ENCODE measurements at places on chromosomes 7 and 10.

DNA sequence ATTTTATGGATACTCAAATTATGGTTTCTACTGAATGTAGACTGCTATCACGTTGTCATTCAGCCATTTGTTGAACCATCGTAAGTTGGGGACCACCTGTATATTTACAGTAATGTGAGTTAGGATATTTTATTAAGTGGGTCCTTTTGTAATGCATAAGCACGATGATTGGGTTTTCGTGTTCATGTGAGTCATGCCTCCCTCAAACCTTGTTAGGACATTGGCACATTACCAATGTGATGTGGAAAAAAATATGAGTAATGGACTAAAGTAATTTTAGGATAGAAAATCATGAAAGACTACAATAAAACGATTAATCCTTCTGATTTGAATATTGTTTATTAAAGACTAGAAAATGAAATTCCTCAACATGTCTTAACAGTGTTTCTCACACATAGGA, 8.7 kb downstream of the SMC3 start:
- DNase-seq, result peak; percentile 9

DNA sequence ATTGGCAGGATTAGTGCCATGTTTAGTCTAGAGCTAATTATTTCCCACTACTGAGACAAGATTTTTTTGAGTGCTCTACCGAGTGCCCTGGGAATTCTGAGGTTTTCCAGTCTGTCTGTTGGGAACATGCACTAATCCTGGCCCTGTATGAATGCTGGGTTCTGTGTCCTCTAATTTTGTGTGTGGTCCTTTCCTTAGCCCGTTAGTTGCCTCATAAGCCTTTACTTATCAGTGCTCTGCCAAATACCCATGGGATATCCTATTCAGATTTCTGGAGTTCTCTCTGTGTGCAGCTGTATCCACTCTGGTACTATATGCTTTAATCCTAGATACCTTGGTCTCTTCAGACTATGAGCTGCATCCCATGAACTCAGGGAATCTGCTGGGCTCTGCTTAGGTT, 13.1 kb downstream of the CSGALNACT2 start:
- DNase-seq, result no peak

GRCh38 chr10:92381543-92381954, 90.6 kb downstream of the MARCHF5 start:
- no peak for DNase-seq

- DNase-seq, result no peak
Measured at GRCh38 chr10:24505759-24506158, 217.9 kb downstream of the ARHGAP21 start.

DNA sequence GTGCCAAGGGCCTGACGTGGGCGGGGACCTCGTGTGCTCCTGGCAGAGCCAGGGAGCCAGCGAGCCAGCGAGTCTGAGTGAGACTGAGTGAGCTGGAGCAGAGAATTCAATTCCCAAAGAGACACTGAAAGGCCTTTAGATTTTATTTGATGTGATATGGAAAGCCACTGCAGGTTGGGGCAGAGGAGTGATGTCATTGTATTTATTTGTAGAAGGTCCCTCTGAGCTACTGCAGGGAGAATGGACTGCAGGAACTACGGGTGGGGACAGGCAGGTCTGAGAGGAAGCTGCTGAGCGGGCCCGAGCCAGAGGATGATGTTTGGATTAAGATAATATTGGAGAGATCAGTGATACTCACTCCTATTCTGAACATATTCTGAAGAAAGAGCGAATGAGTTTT, 445.8 kb upstream of the ANKRD30A start:
- DNase-seq, result no peak

GRCh38 chr7:123615344-123615743, 13.7 kb downstream of the ASB15 start:
- DNase-seq, result no peak

DNA sequence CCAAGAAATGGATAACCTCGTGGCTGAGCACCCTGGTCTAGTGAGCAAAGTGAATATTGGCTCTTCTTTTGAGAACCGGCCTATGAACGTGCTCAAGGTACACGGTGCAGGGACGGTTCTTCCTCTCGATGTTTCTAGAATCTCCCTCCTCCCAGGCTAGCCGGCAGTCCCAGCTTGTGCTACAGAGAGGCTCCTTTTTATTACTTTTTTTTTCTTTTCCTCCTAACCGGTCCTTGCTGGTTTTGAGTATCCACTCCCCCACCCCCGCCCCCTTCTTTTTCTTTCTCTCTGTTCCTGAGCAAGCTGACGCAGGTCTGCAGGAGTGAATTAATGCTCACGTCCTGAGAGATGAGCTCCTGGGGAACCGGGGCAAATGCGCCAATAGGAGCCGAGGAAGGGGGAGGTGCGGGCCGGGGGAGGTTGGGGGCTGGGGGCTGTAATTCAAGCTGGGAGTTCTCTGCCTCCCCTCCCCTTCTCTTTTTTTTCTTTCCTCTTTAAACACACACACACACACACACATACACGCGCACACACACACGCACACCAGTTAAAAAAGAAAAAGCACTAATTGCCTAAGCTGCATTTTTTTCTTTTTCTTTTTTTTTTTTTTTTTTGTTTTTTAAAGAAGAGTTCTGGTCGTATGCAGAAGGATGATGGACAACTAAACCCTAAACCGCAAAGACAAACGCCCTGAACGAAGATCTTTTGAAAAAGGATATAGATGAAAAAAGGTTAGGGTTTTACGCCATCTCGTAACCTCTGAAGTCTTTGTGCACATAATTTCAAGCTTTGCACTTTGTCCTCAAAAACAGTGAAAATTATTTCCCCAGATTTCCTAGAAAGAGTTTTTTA, 6.6 kb downstream of the CPA2 start:
- no peak for DNase-seq

GRCh38 chr7:22601003-22601402, 101.0 kb upstream of the STEAP1B start:
- DNase-seq, result no peak

DNA sequence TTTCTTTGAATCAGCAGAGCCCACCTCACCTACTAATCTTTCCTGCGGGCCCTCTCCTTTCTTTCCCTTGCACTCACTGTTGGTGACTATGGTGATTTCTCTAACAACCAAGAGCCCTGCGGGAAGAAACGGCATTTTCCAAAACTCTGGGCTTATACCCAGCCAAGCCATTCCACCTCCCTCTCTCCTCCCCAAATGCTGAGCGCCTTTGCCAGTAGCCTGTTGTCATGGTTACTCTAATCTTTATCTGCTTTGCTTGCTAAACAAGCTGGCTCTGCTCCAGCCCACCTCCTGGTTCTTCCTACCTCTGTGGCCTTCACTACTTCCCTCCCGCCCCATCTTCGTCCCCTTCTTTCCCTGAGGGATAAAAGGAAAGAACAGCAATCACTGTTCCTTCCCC, 86.7 kb downstream of the DGKI start:
- no peak for DNase-seq

- DNase-seq, result no peak
Measured at GRCh38 chr7:149325248-149325647, 63.3 kb downstream of the ZNF783 start.

DNA sequence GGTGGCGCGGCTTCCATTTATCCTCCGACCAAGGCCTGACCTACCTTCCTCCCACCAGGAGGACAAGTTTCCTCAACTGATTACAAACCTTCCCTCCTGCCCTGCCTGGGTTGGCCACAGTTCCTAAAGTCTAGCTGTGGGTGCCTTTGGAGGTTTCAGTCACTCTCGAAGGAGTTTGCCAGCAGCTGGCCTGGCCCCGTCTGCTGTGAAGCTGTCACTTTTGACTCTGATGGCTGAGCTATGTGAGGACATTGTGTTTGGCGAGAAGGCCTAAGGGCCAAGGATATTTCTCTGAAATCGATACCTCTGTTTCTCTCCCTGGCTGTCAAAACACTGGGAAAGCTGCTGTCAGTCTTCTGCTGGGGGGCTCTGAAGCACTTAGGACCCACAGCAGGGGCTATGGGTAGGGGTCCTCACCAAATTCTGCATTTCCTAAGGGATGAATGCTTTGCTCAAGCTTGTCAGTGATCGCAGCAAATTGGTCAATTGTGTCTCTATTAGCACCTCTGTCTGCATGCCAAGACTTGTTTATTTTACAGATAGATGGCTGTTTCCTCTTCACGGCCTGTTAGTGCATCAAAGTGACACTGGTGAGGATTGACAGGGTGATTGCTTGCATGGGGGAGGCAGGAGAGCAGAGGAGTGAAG, 31.9 kb upstream of the SAMD8 start:
- no peak for DNase-seq

GRCh38 chr10:13642293-13642692, 55.5 kb downstream of the PRPF18 start:
- DNase-seq, result no peak

GRCh38 chr7:45162943-45163691, 5.5 kb downstream of the RAMP3 start:
- DNase-seq, result no peak

- peak; percentile 42 for DNase-seq
Measured at GRCh38 chr10:115093286-115093775, at the start of gene ATRNL1. Gene ATRNL1 (plus strand): TSS chr10:115093365. CDS start chr10:115093751, 386 bp downstream.

- DNase-seq, result no peak
Measured at GRCh38 chr10:72228318-72228751, 12.3 kb upstream of the ASCC1 start.

GRCh38 chr10:87085537-87085936, 9.1 kb downstream of the GLUD1 start:
- no peak for DNase-seq

DNA sequence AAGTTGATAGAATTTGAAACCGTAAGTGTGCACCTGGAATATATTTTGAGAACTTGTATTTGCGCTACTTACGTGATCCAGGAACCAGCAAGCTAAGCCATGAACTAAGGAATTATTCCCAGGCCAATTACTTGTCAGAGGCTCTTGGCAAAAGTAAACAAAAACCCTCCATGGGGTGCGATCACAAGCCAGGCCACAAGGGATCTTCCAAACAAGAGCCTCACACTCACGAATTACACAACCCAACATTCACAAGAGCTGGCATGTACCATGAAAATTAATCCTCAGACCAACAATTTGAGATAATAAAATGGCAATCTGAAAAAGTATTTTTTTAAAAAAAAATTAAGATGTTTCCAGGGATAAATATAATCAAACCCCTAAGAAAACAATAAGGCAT, 467.0 kb upstream of the AKR1E2 start:
- DNase-seq, result peak; percentile 12

- no peak for DNase-seq
Measured at GRCh38 chr10:50419756-50420155, 168.4 kb upstream of the ASAH2 start.

DNA sequence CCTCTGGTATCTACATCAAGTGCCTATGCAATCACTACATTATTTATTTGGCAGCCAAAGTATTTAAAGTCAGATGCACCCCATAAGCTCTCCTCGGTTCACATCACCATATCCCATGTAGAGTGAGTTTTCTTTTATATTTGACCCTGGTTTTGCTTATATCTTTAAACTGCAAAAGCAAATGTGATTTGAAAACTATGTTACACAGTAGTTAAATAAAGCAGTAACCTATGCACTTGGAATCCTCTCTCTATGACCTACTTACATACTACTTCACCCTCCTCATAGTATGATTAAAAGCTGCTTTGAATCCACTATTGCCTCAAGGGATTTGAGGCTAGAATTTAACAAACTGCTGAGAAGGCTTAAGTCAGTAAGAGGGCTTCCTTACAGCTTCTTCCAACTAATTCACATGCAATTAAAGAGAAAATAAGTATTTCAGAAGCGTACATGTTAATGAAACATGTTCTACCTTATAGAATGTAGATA, 2.2 kb upstream of the CELF2 start:
- DNase-seq, result no peak

GRCh38 chr7:124460056-124460450, 305.5 kb downstream of the GPR37 start:
- DNase-seq, result no peak

DNA sequence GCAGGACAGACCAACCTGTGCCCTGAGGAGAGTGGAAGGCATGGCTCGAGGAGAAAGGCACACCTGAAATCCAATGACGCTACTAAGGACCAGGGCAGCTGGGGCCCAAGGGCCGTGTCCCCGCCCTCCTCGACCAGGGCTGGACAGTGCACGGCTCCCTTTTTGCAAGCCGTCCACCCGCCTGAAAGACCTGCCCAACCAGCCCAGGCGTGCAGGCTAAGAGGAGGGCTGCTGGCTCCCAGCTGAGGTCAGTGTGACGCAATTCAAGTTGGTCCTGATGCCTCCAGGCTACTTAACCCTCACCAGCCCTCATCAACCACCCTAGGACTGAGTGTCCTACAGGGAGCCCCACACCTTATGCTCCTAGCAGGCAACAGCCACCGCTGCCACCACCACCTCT, 69.3 kb downstream of the DLG5 start:
- no peak for DNase-seq

- peak; percentile 45 for DNase-seq
Measured at GRCh38 chr10:33155720-33156638, 178.5 kb downstream of the NRP1 start.

GRCh38 chr10:16184096-16184597, 252.7 kb upstream of the PTER start:
- DNase-seq, result no peak

DNA sequence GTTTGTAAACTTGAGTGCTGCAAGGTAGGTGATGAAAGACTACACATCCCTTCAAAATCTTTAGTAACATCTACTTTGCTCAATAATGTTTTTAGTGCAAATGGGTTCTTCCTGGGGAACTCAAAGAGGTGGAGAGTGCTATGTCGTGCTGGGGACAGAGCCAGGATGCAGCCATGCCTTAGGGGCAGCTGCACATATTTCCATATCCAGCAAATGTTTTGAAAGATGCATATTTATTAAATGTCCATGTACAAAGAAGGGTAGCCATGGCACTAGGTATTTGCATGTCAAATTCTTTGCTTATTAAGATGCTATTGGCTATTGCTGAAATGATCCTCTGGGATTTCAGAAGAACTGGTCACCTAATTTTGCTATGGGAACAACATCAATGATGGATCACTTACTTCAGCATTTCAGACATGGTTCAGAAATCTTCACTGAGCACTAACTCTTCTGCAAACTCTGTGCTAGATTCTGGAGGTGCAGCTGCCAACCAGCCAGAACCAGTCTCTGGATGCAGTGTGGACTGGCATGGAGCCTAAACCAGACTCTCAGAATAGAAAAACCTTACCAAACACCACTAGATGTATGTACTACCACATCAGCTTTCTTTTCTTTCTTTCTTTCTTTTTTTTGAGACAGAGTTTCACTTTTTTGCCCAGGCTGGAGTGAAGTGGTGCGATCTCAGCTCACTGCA, 31.7 kb upstream of the DNMBP start:
- no peak for DNase-seq

DNA sequence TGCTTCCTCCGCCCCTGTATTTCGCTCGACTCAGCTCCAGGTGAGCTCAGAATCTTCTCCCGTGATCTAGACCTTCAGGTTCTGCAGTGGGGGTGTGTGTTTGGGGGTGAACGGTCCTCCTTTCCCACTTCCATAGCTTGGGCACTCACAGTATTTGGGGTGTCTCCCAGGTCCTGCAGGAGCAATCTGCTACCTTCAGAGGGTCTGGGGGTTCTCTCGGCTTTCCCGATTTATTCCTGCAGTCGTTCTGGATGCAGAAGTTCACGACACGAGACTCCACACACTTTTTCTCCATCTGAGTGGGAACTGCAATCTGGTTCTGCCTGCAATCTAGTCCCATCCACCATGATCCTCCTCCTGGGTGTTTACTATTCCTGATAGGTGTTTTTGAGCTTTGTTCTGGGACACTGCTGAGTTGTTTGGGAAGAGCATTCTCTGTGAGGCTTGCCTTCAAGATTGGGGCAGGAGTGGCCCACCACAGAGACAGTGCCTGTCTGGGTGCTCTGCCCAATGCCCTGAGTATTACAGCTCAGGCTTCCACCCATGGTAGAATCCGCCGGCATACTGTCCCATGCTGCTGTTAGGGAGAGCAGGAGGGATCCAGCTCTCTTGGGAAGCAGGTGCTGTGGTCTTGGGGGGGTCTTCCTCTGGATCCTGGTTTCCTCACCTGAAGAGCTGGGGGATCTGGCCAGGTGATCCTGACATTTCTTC, 29.8 kb downstream of the JAKMIP3 start:
- no peak for DNase-seq

GRCh38 chr10:114686013-114686412, 27.9 kb upstream of the ABLIM1 start:
- DNase-seq, result no peak
